ENCODE measurements at places on chromosomes 2 and 18. TPM values are rescaled to one million over a fixed set of nuclear protein-coding genes. Genes with fewer than 3 reads are reported as not detected.

Gene IL1RL2
- total RNA-seq: 1.2 TPM

Gene ARHGAP15
- 25.2 TPM for total RNA-seq

Gene SPDYA
- total RNA-seq: 2.3 TPM

Gene SLC19A3
- 15.9 TPM for total RNA-seq

Gene FZD7
- 76.1 TPM for total RNA-seq

Gene TMEM178A
- 40.5 TPM for total RNA-seq

Gene PASK
- total RNA-seq: 12.3 TPM
